NCI-H1105 (cell line): ENCODE measurements at places on chromosomes 12 and 14.

DNA sequence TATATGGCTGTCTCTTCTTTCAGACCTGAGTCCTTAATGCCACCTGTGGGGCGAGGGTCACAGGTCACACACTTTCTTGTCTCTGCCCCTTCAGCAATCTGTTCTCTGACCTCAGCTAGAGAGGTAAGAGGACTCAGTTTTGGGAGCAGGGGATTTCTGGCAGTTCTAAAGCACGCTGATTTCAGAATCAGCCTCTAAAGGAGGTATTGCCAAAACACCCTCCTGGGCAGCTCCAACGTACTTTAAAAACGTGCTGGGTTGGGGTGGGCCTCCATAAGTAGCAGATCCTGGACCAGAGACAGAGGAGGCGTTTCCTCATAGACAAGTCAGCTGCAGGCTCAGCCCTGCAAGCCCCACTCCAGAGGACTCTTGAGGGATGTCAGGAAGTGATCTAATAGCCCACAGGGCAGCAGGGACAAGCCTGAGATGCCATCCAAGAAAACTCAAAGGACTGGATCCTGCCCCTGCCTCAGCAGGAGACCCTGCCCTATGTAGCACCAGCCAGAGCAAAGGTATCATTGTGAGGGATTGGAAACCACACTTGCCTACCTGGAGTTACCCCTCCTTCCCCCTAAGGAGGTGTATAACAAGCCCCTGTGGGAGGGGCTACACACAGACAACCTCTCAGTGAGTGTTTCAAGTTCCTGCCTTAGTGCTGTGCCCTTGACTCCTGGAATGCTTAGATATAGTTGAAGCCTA is 8.5 kb downstream of the CTDSP2 start:
- no peak for DNase-seq

GRCh38 chr14:21090194-21090939 is 8.1 kb downstream of the ZNF219 start:
- no peak for DNase-seq

DNA sequence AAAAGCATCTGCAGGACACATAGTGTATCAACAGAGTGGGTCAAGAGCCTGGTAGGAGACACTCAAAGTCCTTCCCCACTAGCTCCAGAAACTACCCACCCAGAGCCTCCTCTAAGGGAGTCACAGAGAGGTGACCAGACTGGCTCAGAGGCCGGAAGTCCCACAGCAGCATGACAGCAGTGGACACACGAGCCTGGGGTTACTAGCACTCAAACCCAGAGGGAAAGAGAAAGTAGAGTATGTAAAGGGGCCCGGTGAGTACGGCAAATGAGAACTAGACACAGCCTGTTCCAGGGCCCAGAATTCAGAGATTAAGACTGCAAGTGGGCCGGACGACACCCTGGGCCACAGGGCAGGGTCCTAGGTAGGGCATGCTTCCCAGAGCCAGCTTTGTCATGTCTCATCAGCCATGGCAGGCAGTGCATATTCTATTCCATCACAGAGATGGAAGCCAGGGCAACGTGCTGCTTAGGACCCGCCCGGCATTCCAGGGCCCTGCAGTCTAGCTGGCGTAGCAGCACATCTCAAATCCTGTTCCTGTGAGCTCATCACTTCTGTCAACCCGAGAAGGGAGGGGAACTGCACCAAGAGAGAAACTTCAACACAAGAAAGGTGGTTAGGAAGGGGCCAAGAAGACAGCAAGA is 4.2 kb downstream of the IFFO1 start:
- no peak for DNase-seq

DNA sequence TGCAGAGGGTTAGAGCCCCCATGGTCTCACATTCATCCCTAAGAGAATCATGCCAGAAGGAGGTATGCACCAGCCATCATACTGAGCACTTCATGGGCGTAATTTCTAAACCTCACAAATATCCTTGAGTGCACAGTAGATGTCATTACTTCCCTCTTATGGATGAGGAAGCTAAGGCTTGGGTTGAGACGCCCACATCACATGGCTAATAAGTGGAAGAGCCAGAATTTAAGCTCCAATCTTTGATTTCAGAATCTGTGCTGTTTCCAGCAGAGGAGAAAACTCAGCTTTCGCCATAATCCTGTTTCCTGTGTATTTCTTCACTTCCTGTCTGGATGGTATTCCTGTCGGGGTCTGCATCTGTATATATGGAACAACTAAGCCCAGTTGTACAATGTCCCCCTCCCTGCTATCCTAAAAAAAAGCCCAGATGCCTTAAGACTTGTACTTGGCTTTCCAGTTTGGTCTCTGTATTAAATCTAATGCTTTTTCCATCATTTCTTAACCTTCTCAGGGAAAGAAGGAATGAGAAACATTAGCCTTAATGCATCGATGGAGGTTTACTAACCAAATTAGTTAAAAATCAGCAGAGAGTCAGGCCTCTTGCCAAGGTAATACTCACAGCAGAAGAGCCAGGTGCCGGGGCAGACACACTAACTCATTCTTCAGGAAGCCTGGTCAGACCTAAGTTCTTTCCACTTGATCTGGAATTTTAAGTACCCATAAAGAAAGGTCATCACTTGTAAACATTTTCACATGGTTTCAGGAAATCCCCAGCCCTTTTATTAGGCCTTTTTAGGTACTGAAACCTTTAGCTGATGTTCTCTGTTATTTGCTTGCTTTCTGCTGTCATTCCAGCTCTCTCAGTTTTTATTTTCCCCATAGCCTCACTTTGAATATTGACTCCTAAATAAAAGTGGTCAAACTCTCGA is 5.3 kb downstream of the ISCU start:
- DNase-seq, result no peak

GRCh38 chr14:82045339-82045738 is 511.7 kb upstream of the SEL1L start:
- DNase-seq, result no peak

DNA sequence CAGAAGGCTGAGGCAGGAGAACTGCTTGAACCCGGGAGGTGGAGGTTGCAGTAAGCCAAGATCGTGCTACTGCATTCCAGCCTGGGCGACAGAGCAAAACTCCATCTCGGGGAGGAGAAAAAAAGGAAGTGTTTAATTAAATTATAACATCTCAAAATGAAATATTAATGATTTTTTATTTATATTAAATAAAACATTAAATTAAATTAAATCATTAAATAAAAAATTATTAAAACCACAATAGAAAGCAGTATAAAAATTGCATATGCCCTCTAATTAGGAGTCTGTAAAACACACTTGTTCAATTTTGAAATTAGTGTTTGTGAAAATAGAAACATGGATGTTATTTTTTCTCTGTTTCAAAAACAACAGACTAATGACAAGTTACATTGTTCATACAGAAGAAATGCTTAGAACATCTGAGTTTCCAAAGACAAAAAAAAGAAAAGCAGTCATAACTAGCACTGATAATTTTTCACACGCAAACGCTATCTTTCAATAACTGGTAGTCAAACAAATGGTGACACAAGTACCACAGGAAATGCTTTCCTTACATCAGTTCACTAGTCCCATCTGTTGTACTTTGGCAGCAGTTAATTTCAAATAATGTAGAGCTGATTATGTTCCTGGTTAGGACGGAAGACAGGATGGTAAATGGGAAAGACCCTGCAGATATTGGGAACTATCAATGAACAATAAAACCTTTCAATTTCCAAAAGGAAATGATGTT is 54.9 kb downstream of the HECTD4 start:
- DNase-seq, result no peak

DNA sequence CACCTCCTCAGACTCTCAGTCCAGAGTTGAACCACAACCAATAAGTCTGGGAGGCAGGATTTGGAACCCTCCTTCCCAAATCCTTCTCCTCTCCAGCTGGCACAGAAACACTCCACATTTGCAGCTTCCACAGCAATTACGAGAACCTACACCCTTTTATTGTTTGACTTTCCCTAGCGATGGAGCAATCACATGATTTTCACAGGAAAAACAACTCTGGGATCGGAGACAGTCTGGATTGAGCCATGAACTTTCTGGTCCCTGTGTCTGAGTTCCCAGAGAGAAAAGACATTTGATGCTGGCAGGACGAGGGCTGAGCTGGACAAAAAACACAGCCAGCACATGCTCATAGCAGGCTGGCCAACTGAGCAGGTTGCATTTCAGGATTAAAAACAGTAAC is 49.0 kb upstream of the STON2 start:
- no peak for DNase-seq

- no peak for DNase-seq
Measured at GRCh38 chr14:100617410-100618317, 30.4 kb upstream of the BEGAIN start.

DNA sequence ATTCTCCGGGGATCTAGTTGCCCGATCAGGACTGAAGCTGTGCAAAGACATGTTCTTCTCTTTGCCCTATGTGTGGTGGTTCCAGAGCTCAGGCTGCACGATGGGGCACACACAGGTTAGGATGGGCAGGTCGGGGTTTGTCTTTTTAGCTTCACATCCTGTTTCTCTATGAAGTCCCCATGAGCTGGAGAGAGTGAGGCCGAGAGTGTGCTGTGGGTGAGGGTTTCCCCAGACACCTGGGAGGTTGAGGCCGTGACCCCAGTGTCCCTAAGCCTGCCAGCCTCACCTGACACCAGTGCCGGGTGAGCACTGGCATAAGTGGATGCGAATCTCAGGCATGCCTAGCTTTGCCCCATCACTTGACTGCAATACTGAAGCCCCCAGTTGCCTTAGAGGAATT is 32.9 kb upstream of the IGF1 start:
- no peak for DNase-seq

- DNase-seq, result no peak
Measured at GRCh38 chr12:62655666-62656151, 189.1 kb downstream of the MON2 start.

- peak; percentile 87 for DNase-seq
Measured at GRCh38 chr14:37246427-37246829, 48.7 kb downstream of the MIPOL1 start.

DNA sequence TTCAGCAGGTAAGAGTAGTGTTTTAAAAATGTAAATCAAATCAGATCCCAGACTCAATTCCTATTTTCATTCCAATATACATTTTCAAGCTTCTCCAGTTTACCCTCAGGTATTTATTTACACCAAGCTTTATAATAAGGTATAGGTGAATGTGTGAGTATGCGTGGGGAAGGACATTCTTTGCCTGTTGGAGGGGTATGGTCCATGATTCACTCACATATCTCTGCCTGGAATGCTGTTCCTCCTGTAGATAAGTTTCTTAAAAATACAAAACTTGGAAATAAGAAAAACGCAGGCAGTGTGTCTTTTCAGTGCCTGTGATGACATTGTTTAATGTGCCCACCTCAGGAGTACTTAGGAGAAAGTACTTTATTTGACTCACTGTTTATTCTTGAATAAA is 118.6 kb downstream of the CCDC91 start:
- no peak for DNase-seq

- no peak for DNase-seq
Measured at GRCh38 chr12:25365340-25365730, 114.6 kb upstream of the KRAS start.

DNA sequence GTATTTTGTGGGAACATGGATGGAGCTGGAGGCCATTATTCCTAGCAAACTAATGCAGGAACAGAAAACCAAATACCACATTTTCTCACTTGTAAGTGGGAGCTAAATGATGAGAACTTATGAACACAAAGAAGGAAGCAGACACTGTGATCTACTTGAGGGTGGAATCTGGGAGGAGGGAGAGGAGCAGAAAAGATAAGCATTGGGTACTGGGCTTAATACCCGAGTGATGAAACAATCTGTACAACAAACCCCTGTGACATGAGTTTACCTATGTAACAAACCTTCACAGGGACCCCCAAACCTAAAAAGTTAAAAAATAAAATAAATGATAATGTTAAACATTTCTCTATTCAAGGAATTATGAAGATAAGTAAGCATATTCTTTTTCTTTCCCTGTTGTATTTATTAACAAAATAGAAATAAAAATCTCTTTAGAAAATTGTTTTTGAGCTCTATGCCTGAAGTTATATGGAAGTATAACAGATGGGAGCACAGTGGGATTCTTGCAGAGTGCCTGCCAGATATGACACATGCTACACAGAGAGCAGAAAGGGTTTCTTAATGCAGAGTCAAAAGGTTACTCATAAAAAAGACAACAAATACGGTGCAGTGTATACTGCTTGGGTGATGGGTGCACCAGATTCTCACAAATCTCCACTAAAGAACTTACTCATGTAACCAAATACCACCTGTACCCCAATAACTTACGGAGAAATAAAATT is 52.0 kb upstream of the SYNE2 start:
- no peak for DNase-seq

- no peak for DNase-seq
Measured at GRCh38 chr14:100896369-100897060, 7.0 kb downstream of the RTL1 start.

- no peak for DNase-seq
Measured at GRCh38 chr12:26746121-26746714, 86.8 kb downstream of the ITPR2 start.

DNA sequence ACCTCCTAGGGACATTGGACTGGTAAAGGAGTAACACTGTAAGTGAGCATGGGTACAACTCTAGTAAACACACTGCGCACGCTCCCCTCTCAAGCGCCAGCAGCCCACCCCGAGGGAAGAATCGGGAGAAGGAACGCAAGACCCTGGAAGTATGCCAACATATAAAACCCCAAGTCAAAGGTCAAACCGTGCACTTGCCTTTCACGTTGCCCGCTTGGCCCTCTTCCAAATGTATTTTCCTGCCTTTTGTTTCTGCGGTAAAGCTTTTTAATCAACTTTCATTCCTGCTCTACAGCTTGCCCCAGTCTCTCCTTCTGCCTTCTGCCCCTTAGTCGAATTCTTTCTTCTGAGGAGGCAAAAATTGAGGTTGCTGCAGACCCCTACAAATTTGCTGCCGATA is 17.6 kb upstream of the CHST11 start:
- DNase-seq, result peak; percentile 78

GRCh38 chr14:103127861-103128598 is 4.8 kb downstream of the TNFAIP2 start:
- DNase-seq, result no peak

DNA sequence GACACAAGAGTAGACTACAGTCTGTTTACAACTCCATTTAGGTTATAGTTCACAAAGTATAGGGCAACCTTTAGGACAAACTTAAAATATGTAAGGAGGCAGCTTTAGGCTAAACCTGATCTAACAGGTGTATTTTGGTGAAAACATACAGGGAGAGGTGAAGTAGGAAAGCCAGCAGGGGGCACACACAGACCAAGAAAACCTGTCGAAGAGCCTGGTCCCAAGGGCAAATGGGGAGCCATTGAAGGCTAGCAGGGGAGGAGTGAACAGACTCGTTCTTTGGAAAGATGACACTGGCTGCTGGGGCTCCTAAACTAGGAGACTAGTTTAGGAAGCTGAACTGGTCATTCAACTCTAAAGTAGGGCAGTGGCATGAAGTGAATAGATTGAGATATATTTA is 138.8 kb upstream of the WSCD2 start:
- DNase-seq, result peak; percentile 21

GRCh38 chr12:97097734-97098133 is 190.7 kb downstream of the NEDD1 start:
- no peak for DNase-seq
